ENCODE measurements at places on chromosomes 12 and 14.

GRCh38 chr12:26179826-26180225 is 15.5 kb upstream of the SSPN start:
- DNase-seq = no peak

- DNase-seq = no peak
Observed at GRCh38 chr12:49428793-49429192, 61.5 kb downstream of the SPATS2 start.

DNA sequence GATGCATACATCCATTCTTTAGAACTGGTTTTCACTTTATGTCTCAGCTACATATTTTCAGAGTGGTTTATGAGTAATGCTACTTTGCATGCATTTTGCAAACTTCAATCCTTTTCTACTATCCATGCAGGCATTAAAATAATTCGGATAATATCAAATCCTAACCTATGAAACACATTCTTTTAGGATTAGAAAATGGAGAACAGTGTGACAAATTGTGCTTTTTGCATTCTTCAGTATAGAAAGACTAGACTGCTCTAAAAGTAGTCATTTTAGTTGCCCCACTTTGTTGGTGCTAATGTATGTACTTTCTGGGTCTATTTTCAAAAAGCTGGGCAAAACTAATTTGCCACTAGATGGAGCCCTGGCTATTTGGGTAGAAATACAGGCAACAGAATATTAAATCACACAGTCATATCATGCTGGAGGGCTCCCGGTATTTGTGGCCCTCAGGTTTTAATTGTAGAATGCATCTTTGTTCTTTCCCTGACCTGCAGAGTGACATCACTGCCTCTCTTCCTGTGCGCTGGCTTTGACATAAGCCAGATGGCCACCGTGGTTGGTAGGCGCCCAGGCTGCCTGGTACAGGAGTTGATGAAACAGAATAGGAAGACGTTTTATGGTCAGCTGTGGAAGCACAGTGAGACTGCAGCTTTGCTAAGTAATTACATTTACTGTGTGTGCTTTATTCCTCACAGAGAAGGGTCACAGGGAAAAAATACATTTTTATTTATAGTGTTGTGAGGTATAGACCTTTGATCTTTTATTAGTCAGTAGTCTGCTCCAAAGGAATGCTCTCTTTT is 28.1 kb downstream of the MSRB3 start:
- peak; percentile 46 for DNase-seq

- no peak for DNase-seq
Observed at GRCh38 chr14:78157494-78158437, 12.4 kb upstream of the NRXN3 start.

GRCh38 chr14:101665478-101666078 is 95.9 kb upstream of the PPP2R5C start:
- DNase-seq = peak; percentile 62

DNA sequence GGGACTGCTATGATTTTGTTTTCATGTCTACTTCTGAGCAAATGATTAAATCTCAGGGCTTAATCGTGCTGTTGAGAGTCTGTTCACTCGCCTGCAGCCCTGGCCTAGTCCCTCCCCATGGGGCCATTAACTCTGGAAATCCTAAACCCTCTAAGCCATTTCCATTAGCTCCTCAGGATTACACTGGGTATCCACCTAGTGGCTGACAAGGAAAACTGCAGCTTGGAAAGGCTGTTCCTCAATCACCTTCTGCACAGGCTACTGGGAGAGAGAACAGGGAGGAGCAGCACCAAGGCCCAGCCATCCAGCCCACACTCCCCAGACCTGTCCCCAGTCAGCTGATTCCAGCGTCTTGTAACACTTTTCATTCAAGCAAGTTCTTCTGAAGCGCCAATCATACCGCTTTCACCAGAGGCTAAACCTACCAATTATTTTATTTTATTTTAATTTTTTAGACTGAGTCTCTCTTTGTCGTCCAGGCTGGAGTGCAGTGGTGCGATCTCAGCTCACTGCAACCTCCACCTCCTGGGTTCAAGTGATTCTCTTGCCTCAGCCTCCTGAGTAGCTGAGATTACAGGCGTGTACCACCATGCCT is 48.7 kb downstream of the NEUROD4 start:
- DNase-seq = peak; percentile 59

- no peak for DNase-seq
Observed at GRCh38 chr14:22472466-22472865, 116.6 kb downstream of the DAD1 start.

DNA sequence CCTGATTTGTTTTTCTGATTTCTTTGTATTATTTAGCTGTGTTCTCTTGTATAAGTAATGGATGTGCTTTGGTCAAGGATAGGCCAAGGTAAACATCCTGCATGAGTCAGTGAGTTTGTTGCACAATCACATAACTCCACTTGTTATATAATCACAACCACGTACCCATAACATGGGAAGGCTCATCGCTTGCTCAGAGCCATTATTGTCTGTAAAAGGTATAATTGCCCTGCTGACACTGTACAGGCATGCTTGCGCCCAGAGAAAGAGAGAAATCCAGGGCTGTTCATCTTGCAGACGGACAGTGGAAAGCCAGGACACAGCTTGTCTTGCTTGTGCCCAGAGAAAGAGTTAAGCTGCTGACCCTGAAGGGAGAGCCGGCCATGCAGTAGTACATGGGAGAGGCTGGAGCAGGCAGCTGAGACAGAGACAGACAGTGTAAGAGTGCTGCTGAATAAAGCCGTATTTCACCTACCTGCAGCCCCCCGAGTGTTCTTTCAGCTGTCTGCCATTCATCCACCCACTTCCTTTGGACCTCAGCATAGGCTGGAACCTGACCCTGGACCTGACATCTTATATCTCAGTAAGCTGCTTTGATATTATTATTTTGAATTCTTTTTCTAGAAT is 174.7 kb upstream of the DAAM1 start:
- DNase-seq = no peak

DNA sequence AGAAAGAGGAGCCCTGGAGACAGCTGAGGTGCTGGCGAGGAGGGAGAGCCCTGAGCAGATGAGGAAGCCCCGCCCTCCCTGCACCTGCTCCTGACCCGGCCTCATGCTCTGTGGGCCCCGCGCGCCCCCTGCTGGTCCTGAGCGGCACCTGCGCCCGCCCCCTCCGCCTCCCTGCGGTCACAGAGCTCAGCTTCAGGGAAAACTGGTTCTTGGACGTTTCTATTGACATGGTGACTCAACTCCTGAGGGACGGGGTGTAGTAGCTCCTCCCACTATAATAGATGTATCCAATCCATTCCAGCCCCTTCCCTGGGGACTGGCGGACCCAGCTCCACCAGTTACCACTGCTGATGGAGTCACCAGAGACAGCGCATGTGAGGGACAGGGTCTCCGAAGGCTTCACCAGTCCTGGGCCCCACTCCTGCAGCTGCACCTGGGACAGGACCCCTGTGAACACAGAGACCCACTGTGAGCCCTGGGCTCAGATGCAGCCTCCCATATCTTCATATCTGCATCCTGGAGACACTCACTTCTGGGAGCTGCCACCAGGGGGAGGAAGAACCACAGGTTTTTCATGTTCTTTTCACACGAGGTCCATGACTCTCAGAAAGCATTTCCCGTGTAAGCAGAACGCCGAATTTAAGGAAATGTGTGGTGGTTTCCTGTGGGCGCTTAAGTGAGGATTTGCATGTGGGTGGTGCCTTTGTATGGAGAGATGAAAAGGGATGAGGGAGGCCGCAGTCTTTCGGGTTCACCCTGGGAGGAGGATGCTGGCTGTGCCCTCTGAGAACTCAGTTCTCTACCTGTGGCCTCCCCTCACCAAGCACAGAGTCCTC is 1346.4 kb downstream of the TMEM121 start:
- peak; percentile 79 for DNase-seq

DNA sequence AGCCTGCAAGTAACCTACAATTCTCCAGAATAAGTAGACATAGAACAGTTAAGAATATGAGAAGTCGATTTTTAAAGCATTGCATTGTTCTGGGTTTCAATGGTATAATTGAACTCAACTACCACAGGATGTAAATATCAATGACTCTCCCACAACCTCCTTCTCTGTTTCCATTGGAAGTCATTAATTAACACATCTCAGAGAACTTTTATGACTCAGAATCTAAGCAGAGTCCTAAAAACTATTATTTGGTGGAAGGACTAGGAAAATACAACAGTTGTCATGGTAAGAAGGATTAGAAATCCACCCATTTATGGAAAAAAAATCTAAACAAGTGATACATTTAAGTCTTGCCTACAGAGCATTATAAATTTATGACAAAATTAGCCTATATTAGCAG is 21.1 kb upstream of the CPNE8 start:
- no peak for DNase-seq

DNA sequence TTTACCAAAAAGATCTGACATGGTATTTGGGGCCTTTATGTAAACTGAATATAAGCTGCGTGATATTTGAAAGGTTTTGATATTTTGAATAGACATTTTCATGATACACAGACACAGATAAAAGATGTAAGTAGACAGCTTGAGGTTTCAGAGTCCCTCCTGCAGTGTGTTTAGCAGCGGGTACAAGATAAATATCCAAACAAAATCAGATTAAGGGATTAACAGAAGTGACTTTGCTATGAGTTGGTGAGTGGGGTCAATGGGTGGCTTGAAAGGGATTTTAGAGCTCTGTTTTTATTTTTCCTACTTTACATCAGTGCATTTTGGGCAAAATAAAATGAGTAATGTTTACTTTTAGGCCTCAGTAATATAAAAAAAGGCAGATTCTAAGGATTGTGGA is 84.1 kb downstream of the IGF1 start:
- no peak for DNase-seq

DNA sequence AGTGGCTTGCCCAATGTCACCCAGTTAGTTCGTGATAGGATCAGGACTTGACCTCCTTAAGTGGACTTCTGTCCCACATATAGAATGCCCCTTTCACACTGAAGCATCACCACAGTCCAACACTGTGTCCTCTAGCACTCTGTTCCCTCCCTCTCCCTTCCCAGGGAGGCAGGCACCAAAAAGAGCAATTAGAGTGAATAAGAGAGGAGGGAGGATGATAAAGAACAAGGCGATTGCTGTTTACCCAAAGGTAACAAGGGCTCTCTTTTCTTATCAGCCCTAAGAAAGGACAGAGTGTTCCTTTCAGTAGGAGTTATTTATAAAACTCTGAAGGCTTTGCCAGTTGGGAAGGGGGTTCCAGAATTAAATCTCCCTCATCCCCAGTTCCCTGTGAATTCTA is 192.7 kb upstream of the ATP2B1 start:
- no peak for DNase-seq

DNA sequence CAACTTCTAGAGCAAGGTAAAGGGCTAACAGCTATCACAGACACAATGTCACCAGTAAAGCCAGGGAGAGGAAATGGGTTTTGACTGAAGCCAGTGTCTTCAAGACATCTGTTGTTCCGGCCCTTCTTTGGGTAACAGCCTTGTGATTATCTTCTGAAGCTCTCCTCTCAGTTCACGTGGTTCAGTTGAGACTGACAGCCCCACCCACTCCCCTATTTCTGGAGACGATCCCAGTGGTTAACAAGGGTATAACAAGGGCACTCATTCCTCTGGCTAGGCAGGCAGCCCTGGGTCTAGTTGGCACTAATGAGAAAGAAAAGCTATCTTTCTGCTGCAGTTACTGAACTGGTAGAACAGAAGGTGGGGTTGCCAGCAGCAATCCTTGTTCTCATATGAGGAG is 6.9 kb downstream of the GNPTAB start:
- peak; percentile 36 for DNase-seq

DNA sequence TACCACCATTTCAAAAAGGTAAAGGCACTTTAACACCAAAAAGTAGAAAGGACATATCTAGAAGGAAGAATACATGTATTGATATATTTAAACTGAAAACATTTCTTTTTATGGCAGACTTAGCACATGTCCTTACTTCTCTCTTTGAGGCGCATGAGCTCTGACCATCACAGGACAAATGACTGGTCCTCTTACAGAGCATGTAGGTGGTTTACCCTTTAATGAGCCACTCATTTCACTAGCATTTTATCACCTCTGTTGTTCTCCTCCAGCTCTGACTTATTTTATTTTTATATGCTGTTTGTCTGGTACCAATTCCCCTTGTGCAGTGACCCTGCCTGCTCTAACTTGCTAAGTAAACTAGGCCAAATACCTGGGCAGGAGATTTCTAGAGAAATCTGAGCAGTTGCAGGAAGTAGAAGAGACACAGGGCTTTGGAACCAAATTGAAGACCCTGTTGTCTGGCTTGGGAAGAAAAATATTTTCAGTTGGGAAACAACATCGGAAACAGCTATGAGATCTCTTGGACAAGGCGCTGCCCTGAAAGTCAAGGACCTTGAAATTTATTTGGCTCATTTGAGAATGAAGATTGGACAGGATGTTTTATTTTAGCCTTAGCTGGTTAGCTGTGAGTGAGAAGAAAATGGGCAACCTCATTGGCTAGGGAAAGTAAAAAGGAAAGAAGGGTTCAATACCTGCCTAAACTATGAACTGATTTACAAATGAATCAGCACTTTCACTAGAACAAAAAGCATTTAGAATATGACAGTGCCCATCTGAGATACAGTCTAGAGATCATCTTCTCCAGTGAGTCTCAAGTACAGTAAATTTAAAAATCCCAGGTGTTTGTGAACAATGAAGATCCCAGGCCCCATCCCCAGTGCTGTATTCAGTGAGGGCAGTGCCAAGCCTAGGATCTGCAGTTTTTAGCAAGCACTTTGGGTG is 374.4 kb downstream of the ZFP36L1 start:
- DNase-seq = no peak

DNA sequence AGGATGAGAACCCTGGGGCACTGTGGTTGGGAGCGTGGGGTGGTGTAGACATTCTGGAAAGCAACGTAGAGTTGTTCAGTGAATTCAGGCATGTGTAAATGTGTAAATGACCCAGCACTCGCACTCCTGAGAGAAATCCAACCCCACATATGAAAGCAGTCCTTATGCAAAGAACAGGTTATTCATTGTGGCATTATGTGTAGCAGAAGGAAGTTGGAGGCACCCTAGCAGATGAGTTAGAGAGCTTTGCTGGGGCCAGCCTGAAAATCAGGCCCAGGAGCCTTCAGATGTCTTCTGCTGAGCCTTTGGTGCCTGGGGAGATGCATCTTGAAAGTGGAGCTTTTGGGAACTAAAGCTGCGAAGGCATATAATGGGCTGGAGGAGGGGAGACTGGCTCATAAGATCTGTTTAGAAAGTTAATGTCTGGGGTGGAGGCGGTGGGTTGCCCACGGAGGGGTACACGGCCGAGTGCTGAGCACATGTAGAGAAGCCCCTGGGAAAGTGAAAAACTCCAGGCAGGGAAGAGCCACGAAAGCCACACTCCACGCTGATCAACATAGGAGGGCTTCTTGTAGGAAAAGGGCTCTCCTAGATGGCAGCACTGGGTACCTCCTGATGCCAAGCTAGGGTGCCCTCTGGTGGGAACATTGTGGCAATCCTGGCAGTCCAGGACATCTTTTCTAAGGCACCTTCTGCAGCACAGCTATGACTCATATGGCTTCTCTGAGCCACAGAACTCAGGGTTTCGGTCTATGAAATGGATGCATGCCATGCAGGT is 6.0 kb upstream of the KRT83 start:
- DNase-seq = peak; percentile 60

DNA sequence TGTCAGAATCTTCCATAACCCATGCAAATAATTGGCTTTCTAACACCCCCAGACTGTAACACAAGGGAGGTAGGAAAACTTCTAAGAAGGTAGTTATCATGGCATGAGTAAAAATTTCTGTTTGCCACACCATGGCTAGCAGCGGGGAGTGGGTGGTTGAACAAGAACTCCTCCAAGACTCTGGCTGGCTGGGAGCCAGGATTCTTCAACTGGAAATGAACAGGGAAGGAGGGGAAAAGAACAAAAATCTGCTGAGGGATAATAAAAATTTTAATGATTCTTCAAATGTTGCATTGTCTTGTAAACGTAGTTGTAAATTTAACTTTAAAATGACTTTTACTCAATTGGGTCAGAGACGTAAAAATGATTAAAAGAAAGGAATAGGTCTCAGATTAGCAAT is 78.9 kb downstream of the AKAP6 start:
- no peak for DNase-seq
